Choroid plexus epithelial cell (primary cell): ENCODE measurements at places on chromosomes 6 and 20.
A peak's percentile ranks its signal among the peaks of the same experiment; 100 is the strongest.

GRCh38 chr6:157259443-157259842 lies 63.9 kb downstream of the TMEM242 start:
- DNase-seq = no peak

- no peak for DNase-seq
Observed at GRCh38 chr6:33974030-33974429, 170.2 kb upstream of the MLN start.

GRCh38 chr6:659716-660581 lies 3.0 kb upstream of the HUS1B start:
- no peak for DNase-seq

GRCh38 chr6:109227646-109228045 lies 132.3 kb downstream of the CEP57L1 start:
- DNase-seq = no peak

DNA sequence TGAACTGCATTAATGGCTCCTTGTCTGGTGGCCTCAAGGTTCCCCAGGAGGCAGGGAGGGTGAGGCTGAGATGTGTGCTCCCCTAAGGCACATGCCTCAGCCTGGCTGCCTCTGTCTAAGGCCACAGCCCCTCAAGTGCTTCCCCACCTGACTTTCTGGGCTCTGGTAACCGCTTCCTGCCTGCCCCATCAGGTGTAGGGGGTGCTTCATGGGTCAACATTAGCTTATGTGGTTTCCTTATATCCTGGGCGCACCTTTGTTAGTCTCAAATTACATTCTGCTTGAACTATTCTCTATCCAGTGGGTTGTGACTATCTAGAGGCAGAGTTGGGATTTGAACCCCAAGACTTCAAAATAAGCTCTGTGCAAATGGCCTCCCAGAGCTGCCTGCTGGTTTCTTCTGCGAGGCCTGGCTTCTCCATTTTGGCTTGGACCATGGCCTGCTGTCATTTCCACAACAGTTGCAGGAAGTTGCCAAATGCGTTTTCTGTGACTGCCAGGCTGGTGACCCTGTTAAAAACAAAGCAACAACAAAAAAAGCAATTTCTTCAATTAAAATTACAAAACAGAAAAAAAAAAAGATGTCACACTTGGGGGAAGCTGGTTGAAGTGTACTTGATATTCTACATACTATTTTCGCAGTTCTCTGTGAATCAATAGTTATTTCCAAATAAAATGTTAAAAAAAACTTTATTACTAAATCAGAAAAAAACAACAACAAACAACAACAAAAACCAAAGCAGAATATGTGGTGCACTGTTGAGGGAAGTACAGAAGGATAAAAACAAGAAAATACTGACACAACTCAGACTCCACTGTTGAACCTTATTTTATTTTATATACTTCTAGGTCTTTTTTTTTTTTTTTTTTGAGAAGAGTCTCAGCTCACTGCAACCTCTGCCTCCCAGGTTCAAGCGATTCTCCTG lies 20.0 kb upstream of the ZNFX1 start:
- DNase-seq = no peak

DNA sequence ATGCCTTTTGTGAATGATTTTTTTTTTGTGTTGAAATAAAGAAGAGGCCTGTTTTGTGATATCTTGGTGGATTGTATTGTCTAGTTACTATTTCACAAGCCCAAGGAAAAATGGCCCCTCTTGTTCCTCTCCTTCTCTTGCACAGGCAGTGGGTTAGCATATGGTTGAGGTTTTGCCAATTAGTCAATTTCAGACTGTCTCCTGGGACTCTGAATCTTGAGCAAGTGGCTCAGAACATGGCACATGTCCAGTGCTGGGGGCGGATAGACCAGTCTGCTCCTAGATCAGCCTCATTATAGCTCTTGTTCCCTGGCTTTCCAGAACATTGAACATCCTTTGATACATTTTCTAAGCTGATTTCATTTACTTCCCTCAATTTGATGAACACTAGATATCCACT lies 589.2 kb downstream of the PHF3 start:
- DNase-seq = peak; percentile 83

DNA sequence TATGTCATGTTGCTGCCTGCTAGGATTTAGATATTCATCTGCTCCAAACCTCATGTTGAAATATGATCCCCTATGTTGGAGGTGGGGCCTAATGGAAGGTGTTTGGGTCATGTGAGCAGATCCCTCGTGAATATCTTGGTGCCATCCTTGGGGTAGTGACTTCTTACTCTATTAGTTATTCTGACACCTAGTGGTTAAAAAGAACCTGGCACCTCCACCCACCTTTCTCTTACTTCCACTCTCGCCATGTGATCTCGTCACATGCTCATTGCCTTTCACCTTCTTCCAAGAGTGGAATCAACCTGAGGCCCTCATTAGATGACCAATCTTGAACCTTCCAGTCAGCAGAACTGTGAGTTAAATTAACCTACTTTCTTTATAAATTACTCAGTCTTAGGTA lies 549.4 kb upstream of the SYNCRIP start:
- peak; percentile 6 for DNase-seq

DNA sequence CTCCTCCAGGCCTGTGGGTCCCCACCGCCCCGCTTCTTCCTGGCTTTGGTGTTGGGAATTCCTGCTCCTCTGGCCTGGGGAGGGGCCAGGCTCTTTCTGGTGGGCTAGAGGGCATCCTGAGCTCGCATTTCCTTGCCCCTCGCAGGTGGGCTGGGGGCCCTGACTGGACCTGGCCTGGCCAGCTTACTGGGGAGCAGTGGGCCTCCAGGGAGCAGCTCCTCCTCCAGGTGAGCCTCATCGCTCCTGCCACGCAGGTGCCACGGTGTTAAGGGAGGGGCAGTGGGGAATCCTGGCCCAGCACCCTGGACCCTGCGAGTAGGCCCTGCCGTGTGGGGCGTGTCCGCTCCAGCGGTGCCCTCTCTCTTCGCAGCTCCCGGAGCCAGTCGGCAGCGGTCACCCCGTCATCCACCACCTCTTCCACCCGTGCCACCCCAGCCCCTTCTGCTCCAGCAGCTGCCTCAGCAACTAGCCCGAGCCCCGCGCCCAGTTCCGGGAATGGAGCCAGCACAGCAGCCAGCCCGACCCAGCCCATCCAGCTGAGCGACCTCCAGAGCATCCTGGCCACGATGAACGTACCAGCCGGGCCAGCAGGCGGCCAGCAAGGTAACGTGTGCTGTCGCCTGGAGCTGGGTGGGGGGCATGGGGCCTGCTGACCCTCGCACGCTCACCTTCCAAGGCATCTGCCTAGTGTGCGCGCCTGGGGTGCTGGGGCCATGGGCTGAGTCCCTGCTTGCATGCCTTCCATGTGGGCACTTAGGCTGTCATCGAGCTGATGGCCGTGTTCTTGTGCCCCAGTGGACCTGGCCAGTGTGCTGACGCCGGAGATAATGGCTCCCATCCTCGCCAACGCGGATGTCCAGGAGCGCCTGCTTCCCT lies 4.7 kb downstream of the ADRM1 start:
- no peak for DNase-seq

DNA sequence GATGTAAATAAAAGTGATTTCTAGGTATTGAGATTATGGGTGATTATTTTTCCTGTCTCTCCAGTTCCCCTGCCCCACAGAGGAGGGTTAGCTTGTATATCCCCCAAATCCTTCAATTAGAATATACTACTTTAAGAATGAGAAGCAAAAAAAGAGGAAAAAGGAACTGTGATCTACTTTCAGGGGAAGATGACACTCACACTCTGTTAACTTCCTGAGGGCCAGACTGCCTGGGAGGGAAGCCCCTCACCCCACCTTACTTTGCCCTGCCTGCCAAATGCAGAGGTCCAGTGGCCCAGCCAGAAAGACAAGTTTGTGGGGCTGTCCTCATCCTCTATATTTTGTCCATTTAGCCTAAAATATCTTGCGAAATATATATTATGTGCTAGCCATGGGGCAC lies 9.2 kb upstream of the LY86 start:
- no peak for DNase-seq

- peak; percentile 87 for DNase-seq
Observed at GRCh38 chr6:151014404-151015100, 149.1 kb downstream of the MTHFD1L start.

DNA sequence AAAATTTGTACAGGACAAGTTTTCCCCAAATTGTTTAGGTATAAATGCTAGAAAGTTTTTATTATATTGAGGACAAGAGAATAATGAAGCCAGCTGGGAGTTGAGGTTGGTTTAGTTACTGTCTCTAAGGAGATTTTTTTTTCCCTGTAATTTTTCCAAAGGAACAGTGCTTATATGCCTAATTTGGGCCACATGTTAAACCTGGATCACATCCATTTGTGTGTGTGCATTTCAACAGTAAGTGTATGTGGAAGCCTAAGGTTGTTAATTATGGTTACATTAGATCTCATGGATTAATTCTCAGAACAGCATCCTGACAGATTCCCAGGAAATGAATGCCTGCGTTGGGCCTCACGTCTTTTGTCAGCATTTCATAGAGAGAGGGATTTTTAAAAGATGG lies 4.5 kb downstream of the IGF2R start:
- no peak for DNase-seq

DNA sequence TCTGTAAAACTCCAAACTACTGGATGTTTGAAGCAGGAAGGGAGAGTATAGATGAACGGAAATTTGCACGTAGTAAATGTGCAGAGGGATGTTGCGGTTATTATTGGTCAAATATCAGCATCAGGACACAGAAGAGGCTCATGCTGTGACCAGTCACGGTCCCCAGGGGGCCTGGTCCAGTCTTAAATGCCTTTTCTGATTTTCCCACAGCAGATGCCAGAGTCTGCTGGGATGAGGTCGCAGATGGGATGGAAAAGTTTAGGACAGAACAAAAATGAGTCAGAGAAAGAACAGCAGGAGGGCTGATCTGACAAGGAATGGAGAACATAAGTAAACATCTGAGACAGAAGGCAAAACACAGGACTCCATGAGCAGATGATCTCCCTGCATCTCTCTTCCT lies 11.7 kb upstream of the SIRPG start:
- DNase-seq = peak; percentile 62

GRCh38 chr20:48739395-48740291 lies 88.2 kb downstream of the PREX1 start:
- DNase-seq = no peak

GRCh38 chr6:38270367-38270766 lies 369.4 kb downstream of the BTBD9 start:
- DNase-seq = no peak

DNA sequence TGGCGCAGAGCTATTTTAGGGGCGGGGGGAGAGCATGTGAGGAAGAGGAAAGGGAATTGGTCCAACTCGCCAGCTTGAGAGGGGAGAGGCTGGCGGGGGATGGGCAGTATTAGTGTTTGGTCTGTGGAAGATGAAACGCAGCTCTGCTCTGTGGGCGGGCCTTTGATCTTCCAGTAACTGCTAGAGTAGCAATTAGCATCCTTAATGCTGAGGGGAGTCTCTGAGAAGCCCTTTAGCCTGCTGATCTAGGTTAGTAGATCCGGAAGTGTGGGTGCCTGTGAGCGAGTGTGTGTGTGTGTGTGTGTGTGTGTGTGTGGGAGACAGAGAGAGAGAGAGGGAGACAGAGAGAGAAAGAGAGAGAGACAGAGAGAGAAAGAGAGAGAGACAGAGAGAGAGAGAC lies 117.2 kb upstream of the BACH2 start:
- peak; percentile 60 for DNase-seq

- no peak for DNase-seq
Observed at GRCh38 chr20:17491041-17491440, 40.1 kb downstream of the BFSP1 start.

- no peak for DNase-seq
Observed at GRCh38 chr20:5971203-5971602, 20.8 kb downstream of the MCM8 start.

DNA sequence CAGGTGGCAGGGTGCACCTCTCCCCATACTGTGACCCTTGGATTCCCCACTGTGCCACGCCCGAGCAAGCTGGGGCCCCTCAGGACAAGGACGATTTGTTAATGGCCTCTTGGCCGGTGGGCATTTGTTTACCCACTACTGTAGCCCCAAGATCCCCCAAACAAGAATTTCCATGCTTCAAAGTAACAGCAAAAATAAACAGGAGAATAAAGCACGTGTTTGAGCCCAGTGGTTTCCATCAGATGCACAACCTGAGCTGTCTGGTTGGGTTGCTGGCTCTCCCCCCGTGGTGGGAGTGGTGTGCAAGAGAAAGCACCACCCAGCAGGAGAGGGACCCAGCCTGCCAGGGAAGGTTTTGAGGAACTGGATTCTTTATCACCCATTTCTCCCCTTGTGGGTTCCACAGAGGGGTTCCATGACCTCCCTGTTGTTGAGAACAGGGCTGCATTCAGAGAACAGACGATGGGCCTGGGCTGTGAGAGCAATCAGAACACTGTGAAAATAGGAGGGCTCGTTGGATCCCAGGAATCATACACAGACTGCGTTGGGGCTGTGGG lies 4.8 kb downstream of the CD93 start:
- DNase-seq = no peak

GRCh38 chr6:91330896-91331295 lies 744.0 kb upstream of the MAP3K7 start:
- no peak for DNase-seq

DNA sequence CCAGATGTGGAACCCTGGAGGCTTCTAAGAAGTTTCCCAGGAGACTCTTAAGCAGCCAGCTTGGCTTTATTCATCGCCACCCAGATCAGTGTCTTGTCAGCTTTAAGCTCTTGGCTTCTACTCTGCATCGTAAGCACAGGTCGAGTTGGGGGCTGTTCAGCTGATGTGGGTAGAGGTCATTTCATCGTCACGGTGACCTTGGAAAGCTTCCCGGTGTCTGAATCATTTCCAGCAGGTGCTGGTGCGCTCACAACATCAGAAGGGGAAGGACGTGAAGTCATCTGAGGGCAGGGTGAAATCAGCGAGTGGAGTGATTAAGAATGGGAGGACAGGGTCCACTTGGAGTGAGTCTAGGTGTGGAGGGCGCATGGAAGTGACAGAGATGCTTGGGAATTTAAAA lies 112.6 kb downstream of the SASH1 start:
- peak; percentile 92 for DNase-seq

DNA sequence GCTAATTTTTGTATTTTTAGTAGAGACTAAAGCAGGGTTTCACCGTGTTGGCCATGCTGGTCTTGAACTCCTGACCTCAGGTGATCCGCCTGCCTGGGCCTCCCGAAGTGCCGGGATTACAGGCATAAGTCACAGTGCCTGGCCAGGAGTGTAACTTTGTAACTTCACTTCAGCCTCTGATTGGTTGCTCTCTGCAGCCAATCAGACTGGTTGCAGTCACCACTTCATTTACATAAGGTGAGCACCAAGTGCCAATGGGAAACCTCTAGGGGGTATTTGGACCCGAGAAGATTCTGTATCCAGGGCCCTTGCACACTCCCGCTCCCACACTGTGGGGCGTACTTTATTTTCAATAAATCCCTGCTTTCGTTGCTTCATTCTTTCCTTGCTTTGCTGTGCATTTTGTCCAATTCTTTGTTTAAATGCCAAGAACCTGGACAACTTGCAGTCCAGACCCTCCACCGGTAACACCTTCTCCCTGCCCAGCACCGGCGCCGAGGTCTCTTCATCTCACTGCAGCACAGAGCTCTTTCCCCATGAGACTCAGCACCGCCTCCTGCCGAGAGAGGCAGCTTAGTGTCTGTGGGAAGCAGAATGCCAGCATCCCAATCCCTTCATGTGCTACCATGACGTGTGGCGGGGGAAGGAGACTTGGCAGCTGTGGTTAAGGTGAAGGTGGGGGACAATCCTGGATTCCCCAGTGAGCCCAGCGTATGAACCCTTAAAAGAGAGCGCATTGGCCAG lies 14.0 kb upstream of the MRGBP start:
- no peak for DNase-seq
